ENCODE measurements at places on chromosomes 11 and 22.

DNA sequence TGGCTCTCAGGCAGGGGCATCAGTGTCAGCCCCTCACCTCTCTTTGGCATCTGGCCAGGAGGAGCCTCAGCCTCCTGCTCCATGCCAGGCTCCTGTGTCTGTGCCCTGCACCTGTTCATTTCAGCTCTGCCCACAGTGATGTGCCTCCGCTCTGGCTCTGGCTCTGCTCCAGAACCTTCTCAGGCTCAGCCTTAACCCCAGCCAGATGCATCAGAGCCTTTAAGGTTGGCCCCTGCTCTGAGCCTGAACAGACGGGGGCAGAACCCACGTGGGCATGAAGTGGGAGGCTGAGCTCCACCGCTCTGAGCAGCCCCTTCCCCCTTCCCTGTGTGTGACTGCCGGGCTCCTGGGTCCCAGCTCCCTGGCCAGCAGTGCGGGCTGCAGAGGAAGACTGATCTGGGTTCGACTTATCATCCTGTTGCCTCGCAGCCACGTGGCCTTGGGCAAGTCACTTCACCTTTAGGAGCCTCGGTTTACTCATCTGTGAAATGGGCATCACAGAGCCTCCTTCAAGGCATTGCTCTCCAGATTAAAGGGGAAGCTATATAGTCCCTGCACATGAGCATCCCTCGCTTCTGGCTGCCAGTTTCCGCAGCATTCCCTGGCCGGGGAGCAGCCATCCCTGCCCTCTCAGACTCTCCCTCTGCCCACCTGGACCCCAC lies 44.7 kb upstream of the RTL6 start:
- no peak for ATAC-seq

GRCh38 chr11:43197379-43197778 lies 114.4 kb upstream of the API5 start:
- ATAC-seq: no peak

DNA sequence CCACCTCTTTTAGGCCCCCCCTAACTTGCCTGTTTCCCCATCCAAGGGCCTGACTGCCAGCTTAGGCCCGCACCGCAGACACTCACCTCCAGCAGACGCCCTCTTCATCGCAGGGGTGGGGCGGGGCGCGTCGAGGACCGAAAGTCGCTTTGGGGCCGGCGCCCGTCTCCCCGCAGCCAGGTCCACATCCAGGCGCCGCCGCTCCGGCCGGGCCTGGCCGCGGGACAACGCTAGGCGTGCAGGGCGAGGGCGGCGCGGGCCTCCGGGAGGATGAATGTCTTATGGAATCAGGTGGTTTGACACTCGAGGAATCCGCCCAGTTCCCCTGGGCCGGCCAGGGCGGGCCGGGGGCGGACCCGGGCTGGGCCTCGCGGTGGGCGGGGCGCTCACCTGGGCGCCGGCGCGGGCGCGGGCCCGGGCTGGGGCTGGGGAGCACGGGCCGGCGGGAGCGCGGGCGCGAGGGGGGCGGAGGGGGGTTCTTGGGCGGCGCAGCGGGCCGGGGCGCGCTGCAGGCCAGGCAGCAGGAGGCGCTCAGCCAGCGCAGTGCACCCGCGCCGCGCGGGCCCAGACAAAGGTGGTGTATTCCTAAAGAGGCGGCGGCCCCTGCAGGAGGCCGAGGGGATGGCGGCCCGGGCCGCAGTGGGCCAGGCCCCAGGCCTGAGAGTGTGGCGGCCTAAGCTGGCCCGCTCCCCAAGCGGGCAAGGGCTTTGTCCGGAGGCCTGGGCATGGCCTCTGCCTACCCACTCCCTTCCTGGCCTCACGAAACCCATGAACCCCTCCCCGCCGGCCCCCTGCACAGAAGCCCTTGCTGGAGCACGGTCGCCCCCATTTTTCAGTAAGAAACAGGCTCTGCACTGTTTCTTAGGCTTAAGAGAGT lies 177.6 kb downstream of the IGLL1 start:
- ATAC-seq: peak; percentile 95

DNA sequence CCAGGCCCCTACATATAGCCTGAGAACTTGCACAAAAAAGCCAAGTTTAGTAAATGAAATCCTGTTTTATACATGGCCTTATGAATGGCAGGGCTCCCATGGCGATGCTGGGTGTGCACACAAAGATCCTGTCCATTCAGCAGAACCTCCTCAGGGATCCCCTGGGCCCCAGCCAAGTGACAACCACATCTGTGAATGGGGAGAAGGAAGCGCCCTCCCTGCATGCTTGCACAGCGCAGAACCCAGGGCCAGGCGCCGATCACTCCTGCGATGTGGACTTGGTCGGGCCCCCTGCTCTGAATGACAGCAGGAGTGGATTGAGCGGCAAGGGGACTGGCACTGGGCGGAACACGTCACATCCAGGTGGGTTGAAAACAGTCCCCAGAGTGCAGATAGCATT lies 4.5 kb upstream of the CDC42EP2 start:
- ATAC-seq: no peak

- no peak for ATAC-seq
These were observed 1032.8 kb upstream of the RAG2 start for GRCh38 chr11:37630866-37631265.

- ATAC-seq: peak; percentile 44
These were observed 369 bp downstream of the DGCR8 start for GRCh38 chr22:20080445-20080775.

DNA sequence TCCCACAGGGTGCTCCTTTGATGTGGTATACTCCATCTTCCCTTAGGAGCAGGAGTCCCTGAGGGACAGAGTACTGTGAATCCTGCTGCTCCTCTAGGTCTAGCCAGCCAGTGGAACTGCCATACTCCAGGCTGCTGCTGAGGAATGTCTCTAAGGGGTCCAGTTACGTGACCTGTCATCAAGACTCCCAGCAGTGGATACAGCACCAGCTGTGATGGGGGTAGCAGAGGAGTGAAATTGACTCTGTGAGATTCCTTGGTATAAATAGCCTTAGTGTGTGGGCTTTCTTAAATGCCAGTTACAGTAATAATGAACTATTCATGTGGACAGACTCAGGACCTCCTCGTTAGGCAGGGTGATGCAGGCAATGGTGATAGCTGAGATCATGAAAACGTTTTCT lies 140.4 kb upstream of the LUZP2 start:
- no peak for ATAC-seq

DNA sequence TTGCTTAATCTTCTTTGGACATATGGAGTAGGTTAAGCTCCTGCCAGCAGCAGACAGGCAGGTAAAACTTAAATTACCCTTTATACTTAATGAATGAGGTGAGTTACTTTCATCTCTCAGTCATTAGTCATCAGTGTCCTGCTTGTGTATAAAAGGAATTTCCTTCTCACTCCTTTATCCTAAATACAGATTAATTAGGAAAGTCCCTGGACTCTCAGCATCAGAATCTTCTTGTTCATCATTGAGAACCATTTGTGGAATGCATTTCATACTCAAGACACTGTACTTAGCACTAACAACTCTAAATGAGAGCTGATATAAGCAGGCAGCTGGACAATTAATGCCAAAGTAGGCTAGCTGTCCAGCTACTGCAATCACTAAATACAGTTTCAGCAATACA lies 630.4 kb downstream of the METTL15 start:
- no peak for ATAC-seq

DNA sequence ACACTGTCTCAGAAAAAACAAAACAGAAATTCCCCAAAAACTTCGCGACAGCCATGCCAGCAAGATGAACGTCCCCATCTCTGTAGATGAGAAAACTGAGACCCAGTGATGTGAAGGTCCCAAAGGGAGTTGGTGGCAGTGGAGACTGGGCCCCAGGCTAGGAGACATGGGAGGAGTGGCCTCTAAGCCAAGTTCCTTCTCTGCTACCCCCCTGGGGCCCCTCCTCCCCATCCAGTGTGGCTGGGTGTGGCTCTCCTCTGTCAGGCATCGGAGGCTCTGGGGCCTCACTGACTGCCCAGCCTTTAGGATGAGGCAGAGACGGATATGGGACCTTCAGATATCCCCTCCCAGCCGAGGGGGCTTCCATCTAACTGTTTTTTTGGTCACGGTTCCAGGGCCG lies 9.8 kb downstream of the RELT start:
- ATAC-seq: peak; percentile 26

DNA sequence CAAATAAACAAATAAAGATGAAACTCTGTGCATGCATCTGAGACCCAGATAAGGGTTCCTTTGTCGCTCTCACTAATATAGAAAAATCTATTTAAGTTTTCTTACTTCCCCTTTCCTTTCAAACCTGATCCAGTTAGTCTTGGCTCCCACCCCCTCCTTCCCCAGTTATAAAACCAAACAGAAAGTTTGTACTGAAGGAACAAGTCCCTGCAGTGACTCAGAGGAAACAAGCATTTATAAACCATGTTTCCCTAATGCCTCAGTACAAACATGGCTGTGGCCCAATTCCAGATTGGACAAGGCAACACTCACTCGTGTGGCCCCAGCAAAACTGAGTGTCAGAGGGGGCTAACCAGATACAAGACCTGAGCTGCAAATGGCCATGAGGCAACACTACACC lies 65.5 kb upstream of the ARHGAP20 start:
- ATAC-seq: no peak

- ATAC-seq: no peak
These were observed 9.5 kb downstream of the LTO1 start for GRCh38 chr11:69665669-69666068.

DNA sequence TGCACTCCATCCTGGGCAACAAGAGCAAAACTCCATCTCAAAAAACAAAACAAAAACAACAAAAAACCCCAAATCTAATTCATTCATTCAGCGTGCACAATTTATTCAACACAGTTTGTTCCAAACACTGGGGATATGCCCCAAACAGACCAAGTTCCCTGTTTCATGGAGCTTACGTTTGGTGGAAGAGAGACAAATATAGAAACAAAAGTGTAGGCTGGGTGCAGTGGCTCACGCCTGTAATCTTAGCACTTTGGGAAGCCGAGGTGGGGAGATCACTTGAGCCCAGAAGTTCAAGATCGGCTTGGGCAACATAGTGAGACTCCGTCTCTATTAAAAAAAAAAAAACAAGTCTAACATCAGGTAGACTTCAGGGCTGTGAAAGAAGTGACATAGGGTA lies 52.4 kb downstream of the PTPRJ start:
- no peak for ATAC-seq

DNA sequence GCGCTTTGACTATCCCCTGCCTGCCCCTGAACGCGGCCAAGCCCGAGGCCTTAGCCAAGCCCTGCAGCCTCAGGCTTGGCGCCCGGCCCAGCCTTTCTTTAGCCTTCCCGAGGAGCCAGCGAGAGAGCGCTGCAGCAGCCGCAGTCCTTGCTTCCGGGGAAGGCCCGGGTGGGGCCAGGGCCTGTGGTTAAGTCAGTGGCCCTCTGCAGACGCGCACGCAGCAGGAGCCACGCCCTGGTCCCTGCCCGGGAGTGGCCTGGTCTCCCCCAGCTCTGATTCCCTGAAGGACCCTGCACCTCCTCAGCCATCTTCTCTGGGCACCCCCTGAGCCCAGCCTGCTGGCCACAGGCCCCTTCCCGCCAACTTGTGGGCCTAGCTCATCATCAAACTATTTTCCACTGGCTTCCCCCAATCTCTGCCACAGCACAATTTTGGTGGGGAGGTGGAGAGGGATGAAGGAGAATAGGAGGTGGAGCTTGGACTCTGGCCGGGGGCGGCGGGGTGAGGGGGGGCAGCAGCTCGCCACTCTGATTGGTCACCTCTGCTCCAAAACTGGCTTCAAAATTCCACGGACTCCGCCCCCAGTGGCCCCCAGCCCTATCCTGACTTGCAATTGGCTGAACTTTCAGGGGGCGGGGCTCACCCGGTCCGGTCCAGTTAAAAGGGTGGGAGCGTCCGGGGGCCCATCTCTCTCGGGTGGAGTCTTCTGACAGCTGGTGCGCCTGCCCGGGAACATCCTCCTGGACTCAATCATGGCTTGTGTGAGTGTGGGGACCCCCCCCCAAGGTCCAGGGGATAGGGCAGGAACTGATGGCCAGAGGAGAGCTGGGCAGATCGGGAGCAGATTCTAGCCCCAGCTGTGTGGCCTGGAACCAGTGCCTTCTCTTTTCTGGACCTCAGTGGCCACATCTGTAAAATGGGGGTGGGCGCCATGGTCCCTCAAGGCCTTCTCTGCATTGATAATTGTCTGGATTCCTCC lies at the start of gene LGALS1:
LGALS1 (plus strand) TSS at position 686 of the 979 bp plus-strand sequence; CDS start at position 753, 67 bp downstream.
- ATAC-seq: peak; percentile 80

- ATAC-seq: no peak
These were observed 1.7 kb upstream of the LARGE2 start for GRCh38 chr11:45920531-45921477.

GRCh38 chr11:7533199-7534041 lies 19.6 kb downstream of the PPFIBP2 start:
- no peak for ATAC-seq

GRCh38 chr22:32100711-32101110 lies 57.6 kb downstream of the SLC5A1 start:
- ATAC-seq: no peak

DNA sequence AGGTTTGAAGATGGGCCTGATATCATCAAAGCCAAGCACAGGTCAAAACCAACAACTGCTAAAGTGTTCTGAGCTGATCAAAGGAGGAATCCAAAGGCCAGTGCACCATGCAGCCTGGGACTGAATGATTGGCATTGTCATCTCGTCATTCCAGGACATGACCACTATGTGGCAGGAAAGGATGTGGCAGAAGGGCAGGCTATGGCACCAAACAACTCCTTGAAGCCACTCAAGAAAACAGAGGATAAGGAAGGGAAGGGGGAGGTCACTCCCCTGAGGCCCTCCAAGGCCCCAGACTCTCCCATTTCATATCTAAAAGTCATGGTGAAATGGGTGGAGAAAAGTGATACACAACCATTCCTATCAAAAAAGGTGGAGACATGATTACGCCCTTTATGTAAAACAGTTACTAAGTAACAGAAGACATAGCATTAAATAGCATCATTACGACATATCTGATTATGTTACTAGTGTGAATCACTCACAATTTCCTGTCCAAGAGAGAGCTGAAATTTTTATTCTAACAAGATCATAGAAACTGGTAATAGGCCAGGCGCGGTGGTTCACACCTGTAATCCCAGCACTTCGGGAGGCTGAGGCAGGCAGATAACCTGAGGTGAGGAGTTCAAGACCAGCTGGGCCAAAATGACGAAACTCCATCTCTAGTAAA lies 49.3 kb downstream of the AHNAK start:
- peak; percentile 32 for ATAC-seq

GRCh38 chr11:120985718-120986569 lies 38.0 kb upstream of the TBCEL start:
- ATAC-seq: peak; percentile 97

GRCh38 chr11:60899977-60900376 lies 6.4 kb downstream of the PRPF19 start:
- ATAC-seq: no peak

GRCh38 chr11:15224466-15224865 lies 109.7 kb downstream of the INSC start:
- no peak for ATAC-seq

DNA sequence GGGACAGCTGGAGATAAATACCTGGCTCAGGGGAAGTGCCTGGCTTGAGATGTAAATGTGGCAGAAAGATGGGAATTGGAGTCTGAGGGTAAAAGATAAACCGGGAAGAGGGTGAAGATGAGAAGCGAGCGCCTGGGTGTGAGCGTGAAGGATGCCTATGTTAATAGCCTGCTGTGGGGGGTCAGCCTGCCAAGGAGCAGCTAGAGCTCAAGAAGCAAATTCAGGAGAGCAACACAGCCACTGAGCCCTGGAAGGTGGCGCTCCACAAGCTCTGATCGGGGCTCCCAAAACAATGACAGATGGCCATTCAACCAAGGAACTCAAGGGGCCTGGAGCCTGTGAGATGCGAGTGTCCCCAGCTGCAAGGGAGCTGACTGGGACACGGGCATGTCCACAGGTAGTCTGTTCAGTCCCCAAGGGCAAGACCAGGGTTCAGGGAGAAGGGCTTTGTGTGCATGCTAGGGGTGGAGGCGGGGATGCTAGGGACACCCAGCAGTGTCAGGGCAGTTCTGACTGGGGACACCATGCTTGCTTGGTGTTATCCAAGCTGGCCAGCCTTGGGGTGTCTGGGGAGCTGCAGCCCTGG lies 2.8 kb downstream of the GSC2 start:
- no peak for ATAC-seq

- ATAC-seq: no peak
These were observed 301.7 kb downstream of the BRD1 start for GRCh38 chr22:49525801-49526535.
